ENCODE measurements at places on chromosomes 4 and X. TPM values are rescaled to one million over a fixed set of nuclear protein-coding genes. Genes with fewer than 3 reads are reported as not detected.

ARHGAP10 gene
- 6.1 TPM for total RNA-seq

PCDH19 gene
- not detected for total RNA-seq

CMC4 gene
- 4.6 TPM for total RNA-seq

ZCCHC18 gene
- total RNA-seq: 5.5 TPM

SLC34A2 gene
- not detected for total RNA-seq

XIAP gene
- total RNA-seq: 26.7 TPM

GRCh38 chr4:74474345-74475090, 29.6 kb downstream of the AREG start:
- DNase-seq: no peak
- H3K27ac ChIP-seq: no peak overlapping the region
- H3K4me3 ChIP-seq: no peak overlapping the region
- no peaks in the 10 kb centered on the region for H3K36me3 ChIP-seq
- peaks cover 12% of the 10 kb centered on the region for H3K27me3 ChIP-seq

GRCh38 chr4:77872723-77873445, 10.3 kb downstream of the MRPL1 start:
- H3K27me3 ChIP-seq: no peaks in the 10 kb centered on the region
- H3K4me1 ChIP-seq: peaks cover 22% of the 10 kb centered on the region
- peaks cover 36% of the 10 kb centered on the region for H3K36me3 ChIP-seq

DNA sequence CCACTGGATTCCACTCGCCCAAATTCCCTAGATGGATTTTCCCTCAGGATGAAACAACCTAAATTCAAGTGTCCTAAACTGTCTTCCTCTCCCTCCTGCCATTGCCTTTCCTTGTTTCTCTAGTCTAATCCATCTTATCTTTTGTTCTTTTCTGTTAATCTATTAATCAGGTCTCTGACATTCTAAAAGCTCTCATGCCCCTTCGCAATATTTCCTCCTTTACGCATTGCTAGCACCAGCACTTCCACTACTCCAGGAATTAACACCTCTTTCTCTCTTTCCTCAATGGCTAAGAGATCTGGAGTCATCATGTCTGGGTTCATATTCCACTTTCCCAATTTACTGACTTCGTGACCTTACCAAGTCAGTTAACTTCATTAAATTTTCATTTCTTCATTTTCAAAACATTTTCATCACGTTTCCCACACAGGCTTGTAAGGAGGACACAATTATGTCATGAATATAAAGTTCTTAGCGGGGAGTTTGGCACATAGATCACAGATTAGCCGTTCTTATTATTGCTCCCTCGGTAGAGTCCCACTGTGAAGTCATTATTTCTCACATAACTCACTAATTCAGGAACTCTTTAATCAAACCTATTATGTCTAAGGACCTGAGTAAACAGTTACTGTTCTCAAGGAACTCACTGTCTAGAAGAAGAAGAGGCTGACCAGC, 45.3 kb downstream of the FAT4 start:
- H3K36me3 ChIP-seq: no peaks in the 10 kb centered on the region
- H3K27ac ChIP-seq: no peak overlapping the region
- no peaks in the 10 kb centered on the region for H3K27me3 ChIP-seq
- H3K4me1 ChIP-seq: no peaks in the 10 kb centered on the region
- no peak for DNase-seq
- H3K4me3 ChIP-seq: no peak overlapping the region

- no peak overlapping the region for H3K27ac ChIP-seq
- no peaks in the 10 kb centered on the region for H3K36me3 ChIP-seq
- no peak overlapping the region for H3K4me3 ChIP-seq
- no peaks in the 10 kb centered on the region for H3K4me1 ChIP-seq
- no peak for DNase-seq
Measured at GRCh38 chr4:114615435-114615834, 16.8 kb downstream of the UGT8 start.

DNA sequence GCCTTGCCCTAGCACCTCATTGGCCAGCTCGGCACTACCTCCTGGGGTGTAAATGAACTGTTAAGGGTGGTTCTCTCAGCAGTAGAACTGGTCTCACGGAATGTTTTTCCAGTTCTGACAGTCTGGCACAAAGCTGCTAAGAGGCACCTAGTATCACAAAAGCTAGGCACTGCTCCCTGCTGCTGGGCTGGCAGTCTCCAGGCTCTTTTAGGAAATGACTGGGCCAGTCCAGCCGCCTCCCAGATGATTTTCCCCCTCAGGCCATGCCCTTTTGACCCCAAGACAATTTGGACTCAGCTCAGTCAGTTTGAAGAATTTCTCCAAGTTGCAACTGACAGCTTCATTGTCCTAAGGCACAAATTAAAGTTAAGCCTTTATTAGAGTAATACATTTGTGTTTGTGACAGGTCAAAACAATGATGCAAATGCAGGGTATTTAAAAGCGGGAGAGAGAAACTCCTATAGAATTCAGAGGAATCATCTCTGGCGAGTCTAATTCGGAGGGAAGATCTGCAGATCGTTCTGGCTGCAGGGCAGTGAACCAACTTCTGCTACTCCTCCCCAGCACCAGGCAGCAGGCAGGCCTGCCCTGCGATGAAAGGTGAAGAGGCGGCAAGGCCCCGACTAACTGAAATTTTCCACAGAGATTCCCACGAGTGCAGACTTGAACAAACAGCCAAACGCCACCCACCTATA, 7.9 kb downstream of the FRMD7 start:
- H3K4me1 ChIP-seq: no peaks in the 10 kb centered on the region
- no peak overlapping the region for H3K27ac ChIP-seq
- DNase-seq: no peak
- H3K36me3 ChIP-seq: no peaks in the 10 kb centered on the region
- no peak overlapping the region for H3K4me3 ChIP-seq
- H3K27me3 ChIP-seq: no peaks in the 10 kb centered on the region

DNA sequence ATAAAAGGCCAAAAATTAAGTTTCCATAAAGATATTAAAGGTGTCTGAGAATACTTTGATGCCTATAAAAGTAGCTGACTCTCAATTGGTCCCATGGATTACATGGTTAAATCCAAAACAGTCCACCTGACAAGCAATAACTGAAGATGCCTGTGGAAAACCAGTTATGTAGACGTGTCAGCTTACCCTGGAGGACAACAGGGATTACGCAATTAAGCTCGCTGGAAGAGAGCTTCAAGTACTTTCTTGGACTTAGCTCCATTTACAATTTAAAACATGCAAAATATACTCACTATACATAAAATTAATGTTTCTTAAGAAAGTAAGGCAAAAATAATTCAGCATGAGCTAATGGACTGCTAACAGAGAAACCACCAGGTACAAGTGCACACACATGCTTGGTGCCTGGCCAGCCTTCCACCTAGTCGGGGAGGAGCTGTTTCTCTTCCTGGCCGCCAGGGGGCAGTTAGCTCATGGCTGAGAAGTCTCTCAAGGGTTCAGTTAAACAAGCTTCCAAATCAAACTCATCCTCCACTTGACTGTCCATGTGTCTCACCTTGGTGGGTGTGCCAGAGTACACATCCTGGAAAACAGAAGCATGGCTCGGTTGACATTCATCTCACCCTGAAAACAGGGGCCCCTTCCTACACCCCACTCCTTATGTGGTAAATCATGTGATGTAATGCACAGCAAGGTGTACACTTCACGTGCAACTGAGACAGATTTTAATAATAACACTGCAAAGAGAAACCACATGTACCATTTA, 9.2 kb upstream of the FAM53A start:
- peaks cover 4% of the 10 kb centered on the region for H3K4me1 ChIP-seq
- H3K27ac ChIP-seq: peak overlapping the region; percentile 69
- H3K27me3 ChIP-seq: no peaks in the 10 kb centered on the region
- peak; percentile 69 for DNase-seq
- H3K4me3 ChIP-seq: no peak overlapping the region
- peaks cover 48% of the 10 kb centered on the region for H3K36me3 ChIP-seq

DNA sequence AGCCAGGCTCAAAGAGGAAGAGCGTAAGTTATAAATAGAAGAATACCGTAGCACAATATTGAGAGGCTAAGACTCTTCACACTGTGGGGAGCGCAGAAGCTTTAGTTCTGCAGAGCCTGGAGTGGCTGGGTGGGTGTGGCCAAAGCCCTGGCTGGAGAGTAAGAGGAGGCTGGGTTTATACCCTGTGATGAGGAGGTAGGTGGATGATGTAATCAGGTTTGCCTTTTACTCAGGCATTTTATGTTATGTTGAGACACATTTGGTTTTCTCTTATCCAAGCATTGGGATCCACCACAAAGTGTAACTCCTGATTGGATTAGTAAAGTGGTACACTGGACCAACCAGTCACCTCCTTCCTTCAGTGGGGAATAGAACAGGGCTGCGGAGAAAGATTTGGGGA, 13.9 kb downstream of the CDS1 start:
- H3K4me3 ChIP-seq: no peak overlapping the region
- H3K27me3 ChIP-seq: peaks cover 16% of the 10 kb centered on the region
- no peaks in the 10 kb centered on the region for H3K4me1 ChIP-seq
- DNase-seq: peak; percentile 8

- no peaks in the 10 kb centered on the region for H3K36me3 ChIP-seq
- H3K27me3 ChIP-seq: no peaks in the 10 kb centered on the region
- H3K4me3 ChIP-seq: no peak overlapping the region
Measured at GRCh38 chrX:46770000-46770816, 11.3 kb upstream of the SLC9A7 start.

DNA sequence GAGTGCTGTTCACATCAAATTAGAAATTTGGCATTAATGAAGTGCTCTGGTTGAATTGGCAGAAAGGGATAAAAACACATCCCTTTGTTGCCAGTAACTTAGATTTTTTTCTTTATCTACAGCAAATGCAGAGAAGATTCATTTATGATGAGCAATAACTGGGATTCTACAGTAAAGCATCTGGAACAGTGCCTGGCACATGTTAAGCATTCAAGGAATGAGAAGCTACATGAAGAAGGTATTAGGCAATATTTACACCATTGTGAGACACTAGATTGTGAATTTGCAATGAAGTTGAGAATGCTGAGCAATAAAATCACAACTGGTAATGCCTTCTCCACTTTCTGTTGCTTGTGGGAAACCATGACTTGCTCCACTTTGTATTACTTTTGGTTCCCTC, 33.5 kb downstream of the PCDH19 start:
- DNase-seq: no peak
- H3K36me3 ChIP-seq: no peaks in the 10 kb centered on the region
- H3K27ac ChIP-seq: no peak overlapping the region
- peaks cover 4% of the 10 kb centered on the region for H3K27me3 ChIP-seq
- no peak overlapping the region for H3K4me3 ChIP-seq
- peaks cover 2% of the 10 kb centered on the region for H3K4me1 ChIP-seq

DNA sequence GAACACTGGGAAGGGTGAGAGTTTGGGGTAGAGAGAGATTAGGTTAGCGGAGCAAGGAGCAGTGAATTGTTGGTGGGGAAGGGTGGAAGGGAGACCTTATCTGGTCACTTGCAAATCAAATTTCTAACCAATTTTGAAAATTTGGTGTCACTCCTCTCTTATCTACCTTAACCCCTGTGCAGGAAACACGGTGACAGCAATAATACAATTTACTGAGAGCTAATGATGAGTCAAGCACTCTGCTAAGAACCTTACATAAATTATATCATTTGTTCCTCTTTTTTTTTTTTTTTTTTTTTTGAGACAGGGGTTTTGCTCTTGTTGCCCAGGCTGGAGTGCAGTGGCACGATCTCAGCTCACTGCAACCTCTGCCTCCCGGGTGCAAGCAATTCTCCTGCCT, 116.4 kb downstream of the C4orf51 start:
- H3K4me1 ChIP-seq: peaks cover 2% of the 10 kb centered on the region
- no peak for DNase-seq
- no peak overlapping the region for H3K27ac ChIP-seq

DNA sequence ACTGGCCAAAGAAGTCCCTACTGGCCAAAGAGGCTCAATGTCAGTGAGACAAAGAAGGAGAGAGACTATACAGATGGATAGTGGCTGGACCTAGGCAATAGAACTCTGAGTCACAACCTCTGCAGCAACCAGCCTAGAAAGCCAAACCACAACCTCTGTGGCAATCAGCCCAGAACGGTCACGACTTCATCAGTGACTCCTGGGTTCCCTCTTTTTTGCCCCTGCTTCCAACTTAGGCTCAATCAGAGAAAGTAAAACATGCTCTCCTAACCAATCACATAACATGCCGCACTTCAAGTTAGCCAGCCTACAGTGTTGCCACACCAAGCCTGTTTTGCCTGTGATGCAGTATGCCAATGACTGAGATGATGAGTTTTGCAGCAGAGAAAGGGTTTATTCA, 203.4 kb downstream of the ANAPC10 start:
- no peak overlapping the region for H3K27ac ChIP-seq
- H3K4me3 ChIP-seq: no peak overlapping the region
